ENCODE measurements at places on chromosomes 6 and 20.

- DNase-seq: no peak
Observed at GRCh38 chr20:25571240-25571639, 14.1 kb downstream of the NINL start.

DNA sequence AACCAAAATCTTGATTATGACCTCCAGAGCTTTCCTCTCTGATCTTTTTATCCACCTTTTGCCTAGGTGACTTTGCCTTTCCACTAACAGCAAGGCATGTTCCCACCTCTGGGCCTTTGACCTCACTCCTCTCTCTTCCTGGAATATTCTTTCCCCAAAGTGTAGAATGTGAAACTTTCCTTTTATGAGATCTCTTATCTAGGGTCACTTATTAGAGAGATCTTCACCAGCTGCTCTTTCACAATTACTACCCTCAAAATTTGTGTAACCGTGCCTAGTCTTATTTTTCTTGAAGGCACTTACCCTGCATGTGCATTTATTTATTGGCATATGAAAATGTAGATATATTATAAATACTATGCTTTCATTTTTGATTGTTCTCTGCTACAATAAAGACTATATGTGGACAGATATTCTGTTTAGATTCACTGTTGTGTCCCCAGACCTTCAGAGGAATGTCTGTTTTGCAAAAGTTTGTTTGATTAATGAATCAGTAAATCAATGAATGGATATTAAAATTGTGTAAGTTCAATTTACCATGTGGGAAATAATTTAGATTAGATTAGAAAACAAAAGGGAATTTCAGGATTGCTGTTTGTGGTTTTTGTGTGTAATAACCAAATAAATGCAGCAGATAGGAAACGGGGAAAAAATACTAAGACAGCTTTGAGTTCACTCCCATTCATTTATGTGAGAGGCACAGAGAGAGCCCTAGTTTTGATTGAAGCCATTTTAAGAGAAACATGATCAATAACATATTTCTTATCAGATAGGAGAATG, 207.0 kb downstream of the ADGB start:
- DNase-seq: no peak

- no peak for DNase-seq
Observed at GRCh38 chr20:1019344-1019743, 17.2 kb upstream of the RSPO4 start.

- DNase-seq: peak; percentile 61
Observed at GRCh38 chr6:167699141-167699931, 127.4 kb upstream of the AFDN start.

Data from SJSA1 (cell line).